Cardiac septum (tissue), 1 donor: ENCODE measurements at places on chromosomes 13 and 19. TPM values are rescaled to one million over a fixed set of nuclear protein-coding genes. Genes with fewer than 3 reads are reported as not detected.

The F10 gene
- total RNA-seq, result 13.7 TPM

DNA sequence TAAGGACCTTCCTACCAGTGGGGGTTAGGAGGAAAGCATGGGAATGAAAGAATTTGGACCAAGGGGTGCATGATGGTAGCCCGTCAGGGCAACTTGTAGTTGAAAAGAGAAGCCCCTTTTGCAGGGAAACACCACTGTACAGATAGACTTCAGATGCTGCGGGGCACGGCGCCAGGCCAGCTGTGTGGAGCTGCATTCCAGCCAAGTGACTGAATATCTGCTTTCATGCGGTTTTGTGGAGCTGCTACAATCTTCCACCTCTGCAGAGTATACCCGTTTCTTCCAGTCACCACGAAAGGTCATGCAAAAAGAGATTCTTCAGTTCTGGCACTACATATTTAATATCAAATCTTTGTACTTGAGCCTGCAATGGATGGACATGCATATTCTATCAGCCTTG is 104.7 kb downstream of the RGCC start:
- no peak for DNase-seq

DNA sequence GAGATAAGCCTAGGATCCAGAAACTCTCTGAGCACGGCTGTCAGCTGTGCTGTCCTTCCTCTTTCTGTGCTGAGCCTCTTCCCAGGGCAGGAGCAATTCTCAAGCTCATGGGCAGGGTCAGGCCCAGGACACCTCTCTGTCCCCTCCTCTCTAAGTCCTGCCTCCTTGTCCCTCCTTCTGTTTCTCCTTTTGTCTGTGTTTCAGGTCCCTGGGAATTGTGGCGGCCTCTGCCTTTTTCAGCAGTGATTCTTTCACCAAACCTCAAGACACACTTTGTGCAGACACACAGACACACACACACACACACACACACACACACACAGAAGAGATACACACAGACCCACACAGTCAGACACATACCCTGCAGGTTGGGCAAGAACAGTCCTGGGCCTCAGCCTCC is at the start of gene PSG1:
Gene PSG1, minus strand, starts transcription at position 101 of the 400 bp plus-strand sequence. CDS start 132 bp downstream, outside the sequence.
- no peak for DNase-seq

DNA sequence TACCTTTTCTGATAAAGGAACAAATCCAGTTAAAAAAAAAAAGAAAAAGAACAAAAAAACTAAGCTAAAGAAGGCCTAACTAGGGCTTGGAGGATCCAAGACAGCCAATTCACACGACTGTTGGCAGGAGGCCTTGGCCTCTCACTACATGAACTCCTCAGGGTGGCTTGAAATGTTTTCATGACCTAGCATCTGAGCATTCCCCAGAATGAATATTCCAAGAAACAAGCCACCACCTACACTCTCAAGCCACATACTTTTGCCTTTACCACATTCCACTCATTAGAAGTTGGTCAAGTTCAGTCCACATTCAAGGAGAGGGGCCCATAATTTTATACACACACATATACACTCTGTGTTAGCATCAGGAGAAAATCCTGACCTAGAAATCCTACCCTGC is 97.6 kb upstream of the SIAH3 start:
- DNase-seq, result no peak
